ENCODE measurements at places on chromosomes 4 and X. TPM values are rescaled to one million over a fixed set of nuclear protein-coding genes. Genes with fewer than 3 reads are reported as not detected.

RUFY3 gene
- 16.2 TPM for total RNA-seq

ADH7 gene
- not detected for total RNA-seq

BEX5 gene
- total RNA-seq = 1.7 TPM

GDI1 gene
- 102 TPM for total RNA-seq

FRG2 gene
- total RNA-seq = not detected

MAP3K15 gene
- total RNA-seq = 0.11 TPM

LEF1 gene
- 173 TPM for total RNA-seq

GRIA3 gene
- total RNA-seq = not detected

HS6ST2 gene
- total RNA-seq = not detected

LRRC66 gene
- total RNA-seq = 0.11 TPM
